ENCODE measurements at places on chromosomes 6 and 20. TPM values are rescaled to one million over a fixed set of nuclear protein-coding genes. Genes with fewer than 3 reads are reported as not detected.

TRIM15 gene
- polyA plus RNA-seq: 0.01 TPM

ENPP1 gene
- polyA plus RNA-seq: 0.47 TPM

MYCT1 gene
- polyA plus RNA-seq: 15.1 TPM

SLC52A3 gene
- 1.4 TPM for polyA plus RNA-seq

KIF6 gene
- 1.1 TPM for polyA plus RNA-seq

HLA-DQB1 gene
- 1,148 TPM for polyA plus RNA-seq

TUBB2B gene
- polyA plus RNA-seq: 0.85 TPM

HTR1E gene
- not detected for polyA plus RNA-seq

COL10A1 gene
- not detected for polyA plus RNA-seq

RAD21L1 gene
- 0.02 TPM for polyA plus RNA-seq

DSP gene
- 2.9 TPM for polyA plus RNA-seq

SCGN gene
- 0.10 TPM for polyA plus RNA-seq

TCF15 gene
- 0.28 TPM for polyA plus RNA-seq

PPP1R14C gene
- polyA plus RNA-seq: 6.5 TPM

BPIFA1 gene
- polyA plus RNA-seq: 13.2 TPM

PRIM2 gene
- 4.6 TPM for polyA plus RNA-seq

FGD2 gene
- polyA plus RNA-seq: 55.9 TPM

OLIG3 gene
- polyA plus RNA-seq: not detected

LZTS3 gene
- polyA plus RNA-seq: 12.4 TPM

BCL2L1 gene
- polyA plus RNA-seq: 107 TPM

PHF3 gene
- polyA plus RNA-seq: 8.3 TPM

CTCFL gene
- 0.02 TPM for polyA plus RNA-seq

CUL7 gene
- polyA plus RNA-seq: 8.9 TPM

PLCB4 gene
- 2.8 TPM for polyA plus RNA-seq

FRK gene
- 1.2 TPM for polyA plus RNA-seq

NKAPL gene
- 1.4 TPM for polyA plus RNA-seq

EDN3 gene
- 0.38 TPM for polyA plus RNA-seq

COL21A1 gene
- polyA plus RNA-seq: 1.6 TPM

ZCCHC3 gene
- polyA plus RNA-seq: 10.4 TPM

HCRTR2 gene
- polyA plus RNA-seq: not detected

OR2H1 gene
- not detected for polyA plus RNA-seq

NCOA5 gene
- polyA plus RNA-seq: 11.1 TPM

RAMACL gene
- polyA plus RNA-seq: 0.77 TPM

DEF6 gene
- 28.6 TPM for polyA plus RNA-seq

KCNK16 gene
- polyA plus RNA-seq: not detected

NHLRC1 gene
- 1.5 TPM for polyA plus RNA-seq

MOCS3 gene
- 1.8 TPM for polyA plus RNA-seq

Measured in lung (tissue), 17 donors.